Psoas muscle (tissue), 8 donors: ENCODE measurements at places on chromosomes 5 and 9. TPM values are rescaled to one million over a fixed set of nuclear protein-coding genes. Genes with fewer than 3 reads are reported as not detected.

DDX4 gene
- 0.18 TPM for total RNA-seq

- DNase-seq = peak; percentile 55
Observed at GRCh38 chr5:170183816-170184687, 48.7 kb upstream of the C5orf58 start.

DNA sequence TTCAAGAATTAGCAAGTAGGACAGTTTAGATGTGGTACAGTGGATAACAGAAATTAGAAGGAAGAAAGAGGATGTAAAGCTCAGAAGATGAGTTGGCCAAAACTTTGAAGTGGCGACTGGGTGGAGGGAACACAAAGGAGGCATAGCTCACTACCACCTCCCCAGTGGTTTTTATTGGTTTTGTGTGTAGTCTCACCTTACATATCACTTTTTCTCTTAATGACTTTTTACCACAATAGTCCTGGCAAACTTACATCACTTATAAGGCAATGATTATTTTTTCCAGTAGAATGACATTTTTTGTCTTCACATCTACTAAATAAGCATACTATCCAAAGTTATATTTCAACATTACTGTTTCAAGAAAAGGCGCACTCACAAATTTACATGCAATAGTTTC is 49.2 kb upstream of the FBN2 start:
- no peak for DNase-seq

DNA sequence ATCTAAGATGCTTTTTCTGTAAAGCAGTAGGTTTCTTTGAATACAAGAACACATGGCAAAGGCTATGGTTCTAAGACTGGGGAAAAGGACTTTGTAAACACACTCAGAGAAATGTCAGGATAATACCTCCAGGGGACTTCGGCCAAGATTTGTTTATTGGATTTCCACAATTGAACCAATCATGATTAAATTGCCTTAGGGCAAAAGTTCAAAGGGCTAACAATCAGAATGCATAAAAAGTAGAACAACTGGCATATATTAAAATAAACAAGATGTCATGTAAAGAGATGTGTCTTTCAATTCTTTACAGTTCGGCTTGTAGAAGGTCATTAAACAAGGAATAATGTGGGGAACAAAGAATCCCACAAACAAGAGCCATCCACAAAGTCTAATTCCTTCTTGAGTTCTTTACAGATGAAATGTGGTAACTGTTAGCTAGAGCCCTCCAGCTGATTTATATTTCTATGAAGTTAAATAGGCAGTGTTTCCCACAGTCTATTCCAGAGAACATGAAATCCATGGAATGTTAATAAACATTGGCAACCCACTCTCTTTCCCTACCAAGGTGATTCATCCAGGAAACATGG is 565.5 kb downstream of the ZNF608 start:
- no peak for DNase-seq

DNA sequence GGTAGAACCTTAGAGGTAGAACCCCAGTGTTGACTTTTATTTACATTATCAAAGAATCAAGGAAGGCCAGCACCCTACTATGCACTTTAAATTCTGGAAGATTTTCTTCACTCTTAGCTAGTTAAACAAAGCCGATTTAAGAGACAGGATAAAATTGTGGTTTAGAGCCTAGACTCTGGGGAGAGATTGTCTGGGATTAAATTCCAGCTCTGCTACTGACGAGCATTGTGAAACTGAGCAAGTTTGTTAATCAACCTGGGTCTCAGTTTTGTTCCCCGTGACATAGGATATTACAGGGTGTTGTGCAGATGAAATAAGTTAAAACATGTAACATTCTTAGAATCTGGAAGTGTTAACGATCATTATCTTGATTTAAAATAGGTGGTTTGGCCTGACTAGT is 83.5 kb downstream of the FEM1C start:
- DNase-seq = no peak
